ENCODE measurements at places on chromosomes 4 and X.

DNA sequence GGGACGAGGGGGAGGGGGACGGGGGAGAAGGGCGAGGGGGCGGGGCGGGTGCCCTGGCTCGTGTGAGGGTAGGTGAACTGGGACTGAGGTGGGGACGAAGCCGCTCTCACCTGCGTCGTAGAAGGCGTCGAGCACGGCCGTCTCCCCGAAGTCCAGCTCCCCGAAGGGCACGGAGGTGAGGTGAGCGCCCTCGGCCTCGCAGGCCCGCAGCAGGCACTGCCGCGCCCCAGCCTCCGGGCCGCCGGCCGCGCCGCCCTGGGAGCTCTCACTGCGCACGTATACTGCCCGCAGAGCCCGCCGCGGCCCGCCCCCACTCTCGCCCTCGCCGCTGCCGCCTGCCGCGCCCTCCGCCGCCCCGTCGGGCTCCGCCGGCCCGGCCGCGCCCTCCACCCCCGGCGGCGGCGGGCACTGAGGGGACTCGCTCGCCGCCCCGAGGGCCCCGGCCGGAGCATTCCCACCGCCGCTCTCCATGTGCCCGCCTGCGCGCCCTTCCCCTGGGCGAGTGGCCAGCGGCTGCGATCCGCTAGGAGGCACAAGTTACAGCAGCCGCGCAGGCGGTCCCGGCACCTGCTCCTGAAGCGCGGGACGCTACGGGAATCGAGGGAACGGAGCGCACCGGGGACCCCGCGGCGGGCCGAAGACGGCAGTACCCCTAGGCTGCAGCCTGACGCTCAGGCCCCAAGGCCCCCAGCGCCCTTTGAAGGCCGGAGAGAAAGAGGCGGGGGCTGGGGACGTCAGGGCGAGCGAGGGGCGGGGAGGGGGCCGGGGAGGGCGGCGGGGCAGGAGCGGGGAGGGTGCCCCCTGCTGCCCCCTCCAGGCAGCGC lies at the start of gene MAP3K15:
Gene MAP3K15, minus strand, starts transcription at position 718 of the 824 bp plus-strand sequence. Its CDS starts 247 bp downstream, at position 471.
- no peak for DNase-seq

DNA sequence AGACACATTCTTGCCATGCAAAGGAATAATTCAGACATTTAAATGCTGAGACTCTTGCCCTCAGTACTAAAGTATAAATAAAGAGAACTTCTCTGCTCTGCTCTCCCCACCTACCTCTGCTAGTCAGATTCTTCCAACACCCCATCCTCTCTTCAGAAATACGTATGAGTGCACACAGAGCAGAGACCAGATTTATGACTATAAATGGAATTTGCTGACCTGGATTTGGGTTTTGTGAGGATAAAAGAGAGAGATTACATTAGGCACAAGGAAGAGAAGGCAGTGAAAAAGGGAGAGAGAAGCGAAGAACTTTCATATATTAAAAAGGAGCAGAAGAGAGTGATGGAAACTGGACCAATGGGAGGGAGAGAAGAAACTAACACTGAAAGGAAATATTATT lies 87.6 kb upstream of the EXOC1L start:
- DNase-seq: no peak

DNA sequence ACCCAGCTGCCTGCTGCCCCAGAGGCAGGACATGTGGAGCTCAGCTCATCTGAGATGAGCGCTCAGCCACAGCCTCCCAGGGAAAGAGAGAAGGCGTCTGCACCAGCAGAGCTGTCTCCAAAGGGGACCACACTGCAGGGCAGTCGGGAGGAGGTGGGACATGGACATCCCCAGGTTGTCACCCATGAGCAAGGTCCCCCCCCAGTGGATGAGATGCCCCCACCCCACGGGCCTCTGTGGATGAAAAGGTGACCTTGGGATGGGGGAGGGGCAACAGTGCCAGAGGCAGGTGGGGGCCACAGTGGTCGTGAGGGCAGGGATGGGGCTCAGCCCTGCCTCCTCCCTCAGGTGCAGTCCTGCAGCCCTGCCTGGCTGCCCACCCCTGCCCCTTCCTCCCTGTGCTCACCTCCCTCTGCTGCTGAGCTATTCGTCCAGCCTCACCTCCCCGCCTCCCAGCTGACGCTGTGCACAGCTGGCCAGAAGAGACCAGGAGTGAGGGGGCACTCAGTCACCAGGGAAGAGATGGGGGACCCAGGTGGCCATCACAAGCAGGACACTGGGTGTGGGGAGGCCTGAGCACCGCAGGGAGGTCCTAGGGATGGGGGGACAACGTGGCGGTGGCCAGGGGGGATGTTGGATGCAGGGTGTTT lies 9.3 kb downstream of the NKX1-1 start:
- no peak for DNase-seq

- DNase-seq: no peak
Measured at GRCh38 chrX:69424910-69425309, 79.2 kb upstream of the NALF2 start.

DNA sequence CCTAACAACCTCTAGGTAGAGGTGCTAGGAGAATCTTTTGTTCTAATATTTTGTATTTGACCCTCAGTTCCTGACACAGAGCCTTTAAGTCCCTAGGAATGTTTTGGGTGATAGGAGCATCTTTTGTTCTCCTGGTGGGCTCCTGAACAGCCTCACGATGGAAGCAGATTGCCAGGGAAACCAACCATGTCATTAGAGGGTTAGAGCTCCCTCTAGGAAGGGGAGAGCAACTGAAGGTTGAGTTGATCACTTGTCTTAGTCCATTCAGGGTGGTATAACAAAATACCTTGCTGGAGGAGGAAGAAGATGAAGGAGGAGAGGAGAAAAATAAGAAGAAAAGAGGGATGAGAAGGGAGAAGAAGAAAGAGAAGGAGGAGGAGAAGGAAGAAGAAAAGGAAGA lies 9.2 kb downstream of the VCX start:
- DNase-seq: no peak

- no peak for DNase-seq
Measured at GRCh38 chr4:127486248-127486647, 146.5 kb upstream of the INTU start.

DNA sequence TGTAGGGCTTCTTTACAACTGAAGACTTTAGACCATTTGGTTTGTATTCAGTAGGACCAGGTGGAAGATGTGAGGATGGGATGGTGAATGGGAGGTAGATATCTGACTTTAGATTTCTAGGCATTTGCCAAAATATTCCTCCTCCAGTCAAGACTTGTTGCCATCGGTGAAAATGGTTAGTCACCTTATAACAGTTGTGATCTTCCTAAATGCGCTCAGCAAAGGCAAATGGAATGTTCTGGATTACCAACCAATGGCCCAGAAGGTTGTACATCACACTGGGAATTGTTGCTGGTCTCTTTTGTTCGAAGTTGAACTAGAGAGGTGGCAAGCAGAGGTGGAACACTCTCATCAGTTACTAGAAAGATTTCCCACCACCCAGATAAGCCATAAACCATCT lies 33.9 kb downstream of the TMSB4X start:
- DNase-seq: no peak

DNA sequence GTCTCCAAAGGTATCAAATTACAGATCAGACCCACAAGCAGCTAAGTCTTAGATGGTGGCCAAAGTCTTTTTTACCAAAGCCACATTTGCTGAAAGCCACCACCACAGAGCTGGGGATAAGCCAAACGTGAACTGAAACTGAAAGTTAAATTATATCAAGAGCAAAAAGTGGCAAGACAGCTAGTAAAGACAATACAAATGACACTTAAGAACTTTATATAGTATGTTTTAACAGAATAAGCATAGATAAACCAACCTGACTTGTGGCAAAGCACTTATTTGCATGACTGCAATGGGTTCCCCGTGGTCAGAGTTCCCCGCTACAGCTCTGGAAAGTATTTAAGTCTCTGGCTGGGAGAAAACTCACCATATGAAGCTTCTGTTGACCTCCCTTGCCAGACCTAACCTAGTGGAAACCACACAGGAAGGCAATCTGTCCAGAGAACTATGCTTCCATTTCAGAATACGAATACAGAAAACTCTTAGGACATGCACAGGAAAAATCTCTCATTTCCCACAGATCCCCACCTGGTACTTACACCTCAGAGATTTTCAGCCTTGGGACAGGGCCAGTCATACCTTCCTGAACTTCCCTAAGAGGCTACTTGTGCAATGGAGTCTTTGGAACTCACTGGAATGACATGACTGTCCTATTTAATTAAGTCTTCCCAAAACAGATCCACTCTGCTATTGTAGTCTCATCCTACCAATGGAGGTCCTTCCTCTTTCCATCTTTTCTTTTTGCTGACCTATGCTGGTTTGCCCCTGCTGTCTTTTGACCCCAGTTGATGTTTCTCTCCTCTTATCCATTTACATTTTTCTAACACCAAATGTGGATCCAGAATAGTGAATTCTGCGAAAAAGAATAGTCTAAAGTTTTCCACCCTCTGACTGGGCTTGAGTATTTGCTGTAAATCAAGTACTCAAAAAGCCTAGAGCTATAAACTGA lies 225.1 kb downstream of the NR3C2 start:
- DNase-seq: no peak

- no peak for DNase-seq
Measured at GRCh38 chrX:2965965-2966364, 36.8 kb upstream of the ARSD start.

GRCh38 chrX:317424-318067 lies 1.1 kb downstream of the GTPBP6 start:
- no peak for DNase-seq

DNA sequence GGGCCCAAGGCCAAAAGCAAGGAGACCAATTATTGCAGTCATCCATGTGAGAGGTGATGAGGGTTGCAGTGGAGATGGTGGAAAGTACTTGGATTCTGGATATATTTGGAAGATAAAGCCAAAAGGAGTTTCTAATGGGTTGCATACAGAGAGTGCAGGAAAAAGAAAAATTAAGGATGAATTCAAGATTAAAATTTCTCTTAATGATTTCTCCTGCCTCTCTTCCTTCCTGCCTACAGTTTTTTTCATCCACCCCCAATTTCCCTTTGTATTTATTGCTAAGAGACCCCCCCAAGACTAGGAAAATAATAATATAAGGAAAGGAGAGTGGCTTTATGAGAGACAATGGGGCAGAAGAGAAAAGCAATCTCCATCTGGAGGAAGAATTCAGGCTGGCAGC lies 8.6 kb upstream of the FGF5 start:
- no peak for DNase-seq

- DNase-seq: peak; percentile 91
Measured at GRCh38 chr4:174604198-174604597, 81.9 kb upstream of the HPGD start.

GRCh38 chrX:43349363-43349762 lies 306.7 kb upstream of the MAOA start:
- DNase-seq: peak; percentile 10

DNA sequence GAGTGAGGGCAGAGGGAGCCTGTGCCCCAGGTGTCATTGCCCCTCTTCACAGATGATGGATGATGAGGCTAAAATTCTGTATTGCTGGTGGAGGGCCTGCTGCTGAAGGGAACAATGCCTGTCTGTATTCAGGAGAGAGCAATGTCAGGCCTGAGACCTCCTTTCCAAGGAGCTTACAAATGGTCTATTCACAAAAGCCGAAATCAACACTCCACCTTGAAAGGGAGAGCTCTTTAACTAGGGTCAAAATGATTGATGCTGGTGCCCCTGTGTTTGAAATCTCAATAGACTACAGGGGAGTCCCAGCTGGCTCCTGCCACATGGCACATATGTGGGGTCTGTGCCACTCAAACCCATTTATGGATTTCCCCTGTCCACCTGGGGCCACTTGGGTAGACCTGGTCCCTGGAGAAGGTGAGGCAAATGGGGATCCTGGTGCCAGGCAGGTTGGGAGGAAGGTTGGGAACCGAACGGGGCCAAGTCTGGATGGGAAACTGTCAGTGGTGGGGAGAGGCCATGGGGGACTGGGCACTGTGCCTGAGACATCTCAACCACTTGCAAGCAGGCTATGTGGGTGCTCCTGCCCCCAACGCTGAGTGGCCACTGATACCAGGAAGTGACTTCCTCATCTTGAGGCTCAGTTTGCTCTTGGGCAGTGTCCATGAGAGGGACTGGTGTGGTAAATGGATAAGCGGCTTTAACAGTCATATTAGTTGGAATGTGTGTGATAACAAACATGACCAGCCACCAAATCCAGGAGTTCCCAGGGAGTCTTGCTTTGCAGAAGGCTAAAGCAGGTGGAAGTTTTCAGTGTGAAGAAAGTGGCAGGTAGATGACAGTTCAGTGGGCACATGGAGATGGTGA lies 223.8 kb upstream of the PSAPL1 start:
- DNase-seq: no peak

GRCh38 chr4:149055624-149056023 lies 613.4 kb upstream of the NR3C2 start:
- no peak for DNase-seq

DNA sequence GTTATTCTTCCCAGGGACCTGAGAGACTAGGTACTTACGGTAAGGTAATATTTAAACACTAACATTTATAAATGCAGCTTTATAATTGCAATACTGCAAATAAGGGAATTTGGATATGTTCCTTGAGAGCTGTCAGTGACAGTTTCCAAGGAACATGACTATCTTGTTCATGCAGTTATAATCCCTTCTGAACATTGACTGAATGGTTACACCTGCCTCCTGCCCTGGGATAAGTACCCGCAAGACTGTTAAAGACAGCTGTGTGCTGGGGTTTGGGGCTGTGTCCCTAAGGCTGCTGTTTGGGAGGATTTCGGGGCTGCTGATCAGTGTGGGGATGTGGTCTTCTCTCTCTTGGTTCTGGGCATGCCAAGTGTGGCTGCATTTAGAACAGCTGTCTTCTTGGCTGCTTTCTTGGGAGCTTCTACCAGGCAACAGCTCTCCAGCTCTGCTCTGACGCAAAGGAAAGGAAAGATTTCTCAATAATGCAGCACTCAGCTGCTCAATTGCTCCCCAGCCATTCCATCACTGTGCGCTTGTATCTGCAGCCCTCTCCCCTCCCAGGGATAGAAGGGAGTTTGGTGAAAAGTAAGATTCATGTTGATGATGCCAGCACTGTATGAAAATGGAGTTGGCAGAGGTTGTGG lies 298.8 kb upstream of the TAPT1 start:
- DNase-seq: peak; percentile 7

DNA sequence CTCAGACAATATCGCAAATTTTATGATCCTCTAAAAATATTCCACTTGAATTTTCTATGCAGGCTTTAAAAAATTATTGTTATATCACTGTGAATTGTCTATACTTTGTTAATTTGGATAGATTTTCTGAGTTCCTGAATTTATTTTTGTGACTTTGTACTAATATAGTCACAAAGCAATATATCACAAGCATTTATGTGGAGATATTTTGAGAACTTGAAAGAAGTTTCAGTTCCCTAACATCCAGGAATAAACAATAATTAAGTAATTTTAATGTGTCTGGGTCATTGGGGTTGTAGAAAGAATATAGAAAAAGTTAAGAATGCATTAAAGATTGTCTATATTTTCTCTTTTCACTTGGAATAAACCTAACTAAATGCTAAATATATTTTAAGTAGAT lies 32.0 kb downstream of the CXCL8 start:
- DNase-seq: no peak

GRCh38 chr4:15238720-15239119 lies 189.1 kb upstream of the C1QTNF7 start:
- peak; percentile 58 for DNase-seq

- peak; percentile 6 for DNase-seq
Measured at GRCh38 chr4:15294202-15294601, 133.6 kb upstream of the C1QTNF7 start.

DNA sequence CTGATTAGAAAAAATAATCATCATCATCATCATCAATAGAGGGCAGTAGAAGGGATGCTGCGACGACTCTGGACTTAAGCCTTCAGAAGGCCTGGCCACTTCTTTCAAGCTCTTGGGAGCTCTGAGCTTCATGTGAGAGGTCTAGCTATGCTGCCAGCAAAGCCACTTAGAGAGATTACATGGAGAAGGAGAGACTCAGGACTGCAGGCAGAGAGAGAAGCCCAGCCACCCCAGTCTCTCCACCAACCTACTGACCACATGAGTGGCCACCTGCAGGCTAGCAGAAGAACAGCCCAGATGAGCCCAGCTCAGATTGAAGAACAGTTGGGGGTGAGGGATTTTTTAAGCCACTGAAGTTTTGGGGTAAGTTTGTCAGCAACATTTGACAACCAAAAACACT lies 17.1 kb upstream of the TMEM150C start:
- DNase-seq: no peak
